NCI-H526 treated with DMSO at 0.1 percent for 48 hours (cell line): ENCODE measurements at places on chromosomes 6 and 20.

- no peak for DNase-seq
Measured at GRCh38 chr20:1712634-1713624, 55.4 kb upstream of the SIRPG start.

- DNase-seq, result no peak
Measured at GRCh38 chr6:53104916-53105315, 39.7 kb downstream of the FBXO9 start.

- DNase-seq, result no peak
Measured at GRCh38 chr20:47691625-47692024, 93.7 kb downstream of the SULF2 start.

GRCh38 chr20:19071446-19071725, 141.1 kb upstream of the SLC24A3 start:
- DNase-seq, result no peak

DNA sequence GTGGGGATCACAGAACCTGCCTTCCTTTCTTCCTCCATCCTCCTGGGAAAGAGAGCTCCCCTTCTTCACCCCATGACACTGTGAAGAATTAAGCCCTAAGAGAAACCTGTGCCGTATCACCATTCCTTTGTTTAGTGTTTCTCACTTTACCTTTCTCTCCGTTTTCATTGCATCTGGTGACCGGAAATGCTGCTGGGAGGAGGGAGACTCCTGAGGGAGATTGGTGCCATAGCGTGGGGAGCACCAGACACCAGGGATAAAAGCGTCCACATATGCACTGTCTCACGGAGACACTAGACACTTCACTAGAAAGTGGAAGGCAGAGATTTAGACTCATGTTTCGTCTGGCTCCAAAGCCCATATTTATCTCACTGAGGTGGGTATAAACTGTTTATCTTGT, 15.5 kb upstream of the ULBP3 start:
- no peak for DNase-seq

DNA sequence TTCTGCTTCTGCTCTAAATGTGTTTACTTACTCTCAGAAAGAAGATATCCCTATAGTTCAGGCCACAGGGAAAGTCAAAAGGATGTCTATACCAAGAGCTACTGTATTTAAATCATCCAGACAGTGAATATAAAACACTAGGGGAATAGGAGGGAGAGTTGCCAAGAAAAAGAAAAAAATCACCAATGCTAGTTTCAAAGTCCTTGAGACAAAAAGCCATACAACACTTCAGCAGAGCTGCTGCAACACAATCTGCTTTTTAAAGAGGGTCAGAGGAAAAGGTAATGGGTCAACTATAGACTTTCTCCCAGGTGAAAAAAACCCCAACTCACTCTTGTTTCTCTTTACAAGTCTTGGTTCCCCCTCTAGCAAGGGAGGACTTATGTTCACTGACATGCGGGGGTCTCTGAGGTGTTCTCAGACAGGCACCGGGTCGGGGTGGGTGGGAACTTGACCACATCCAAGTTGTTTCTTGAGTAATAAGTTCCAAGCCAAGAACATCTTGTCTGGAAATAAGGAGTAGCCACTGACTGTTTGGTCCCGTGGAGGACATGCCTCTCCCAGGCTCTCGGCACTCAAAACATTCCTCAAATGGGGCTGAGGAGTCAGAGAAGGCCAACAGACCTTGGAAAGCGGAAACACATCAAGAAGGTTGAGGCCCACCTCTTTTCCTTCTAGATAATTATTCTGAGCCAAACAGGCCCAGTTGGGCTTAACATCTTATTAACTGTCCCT, 47.7 kb downstream of the GJA10 start:
- DNase-seq, result no peak

- no peak for DNase-seq
Measured at GRCh38 chr20:48092596-48093280, 307.5 kb upstream of the SULF2 start.

GRCh38 chr6:35173427-35174087, 32.4 kb upstream of the TCP11 start:
- no peak for DNase-seq

- no peak for DNase-seq
Measured at GRCh38 chr6:23096876-23097275, 527.5 kb downstream of the HDGFL1 start.

GRCh38 chr6:10721850-10722569, 860 bp upstream of the TMEM14C start:
- no peak for DNase-seq

GRCh38 chr6:104162036-104162669, 697.6 kb downstream of the HACE1 start:
- DNase-seq, result no peak

DNA sequence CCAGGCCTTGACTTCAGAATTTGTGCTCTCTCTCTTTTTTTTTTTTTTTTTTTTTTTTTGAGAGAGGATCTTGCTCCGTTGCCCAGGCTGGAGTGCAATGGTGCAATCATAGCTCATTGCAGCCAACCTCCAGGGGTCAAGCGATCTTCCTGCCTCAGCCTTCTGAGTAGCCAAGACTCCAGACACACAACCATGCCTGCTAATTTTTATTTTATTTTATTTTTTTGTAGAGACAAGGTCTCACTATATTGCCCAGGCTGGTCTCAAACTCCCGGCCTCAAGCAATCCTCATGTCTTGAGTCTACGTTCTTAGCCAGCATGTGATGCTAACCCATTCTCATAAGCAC, 19.4 kb downstream of the TGM2 start:
- DNase-seq, result no peak

- no peak for DNase-seq
Measured at GRCh38 chr6:157182503-157183264, 140.6 kb downstream of the TMEM242 start.

DNA sequence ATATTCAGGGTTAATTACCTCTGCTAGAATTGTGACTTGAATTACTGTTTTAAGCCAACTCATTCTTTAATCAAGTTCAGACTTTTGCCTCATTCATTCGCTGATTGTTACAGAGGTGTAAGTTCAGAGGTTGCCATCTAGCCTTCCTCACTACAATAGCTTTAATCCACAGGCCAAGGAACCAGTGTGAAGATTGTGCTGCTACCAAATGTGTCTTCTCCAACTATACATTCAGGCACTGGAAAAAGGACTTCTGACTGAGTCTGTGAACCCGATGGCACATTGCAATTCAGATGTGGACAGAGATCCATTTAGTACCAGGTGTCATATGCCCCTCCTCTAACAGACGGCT, 111.2 kb upstream of the ADGRF1 start:
- DNase-seq, result no peak

DNA sequence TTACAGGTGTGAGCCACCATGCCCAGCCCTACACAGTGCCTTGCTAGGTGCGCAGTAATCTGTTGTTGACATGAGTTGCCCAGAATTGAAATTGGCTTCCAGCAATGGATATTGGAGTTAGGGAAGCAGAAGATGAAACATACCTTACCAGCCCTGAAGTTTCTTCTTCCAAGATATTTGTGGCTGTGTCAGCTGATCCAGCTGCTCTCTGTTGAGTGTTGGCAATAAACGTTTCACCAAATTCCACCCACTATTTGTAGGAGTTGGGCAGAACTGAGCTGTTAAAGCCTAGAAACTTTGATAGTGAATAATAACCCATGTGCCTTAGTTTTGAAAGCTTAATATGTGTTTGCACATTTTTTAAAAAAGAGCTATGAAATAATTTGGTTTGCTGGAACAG, 218.2 kb upstream of the SNX9 start:
- DNase-seq, result no peak

GRCh38 chr20:8461186-8461585, 329.1 kb downstream of the PLCB1 start:
- DNase-seq, result no peak

GRCh38 chr20:36439040-36439730, 102.1 kb upstream of the MYL9 start:
- DNase-seq, result peak; percentile 30

DNA sequence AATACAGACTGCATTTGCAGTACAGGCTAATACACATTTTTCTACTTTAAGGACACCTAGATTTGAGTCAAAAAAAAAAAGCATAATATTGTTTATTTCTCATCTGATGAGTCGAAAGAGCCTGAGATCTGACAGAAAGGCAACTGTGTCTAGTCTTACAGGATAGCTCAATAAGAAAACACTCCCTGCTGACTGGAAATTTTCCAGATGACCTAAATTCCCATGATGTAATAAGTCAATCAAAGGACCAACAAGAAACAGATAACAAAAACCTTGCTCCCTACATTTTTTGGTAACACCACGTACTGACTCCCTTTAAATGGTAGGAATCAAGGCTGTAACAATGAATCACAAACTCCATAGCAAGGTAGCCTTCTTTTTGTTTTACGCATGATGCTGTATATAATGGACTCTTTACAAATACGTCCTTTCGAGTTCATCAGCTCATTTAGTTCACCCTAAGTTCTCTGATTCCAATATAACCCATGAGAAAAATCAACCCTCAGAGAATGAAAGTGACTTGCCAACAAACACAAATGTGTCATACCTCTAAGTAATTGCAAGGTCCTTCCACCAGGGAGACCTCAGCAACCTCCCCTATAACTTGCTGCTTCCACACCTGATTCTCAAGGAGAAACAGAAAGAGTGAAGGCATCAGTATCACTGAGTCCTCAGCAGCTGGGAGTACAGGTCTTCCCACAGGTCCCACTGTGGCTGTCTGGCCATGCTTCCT, 12.1 kb downstream of the TBX18 start:
- no peak for DNase-seq

- no peak for DNase-seq
Measured at GRCh38 chr6:70538376-70538775, 28.4 kb upstream of the SDHAF4 start.

DNA sequence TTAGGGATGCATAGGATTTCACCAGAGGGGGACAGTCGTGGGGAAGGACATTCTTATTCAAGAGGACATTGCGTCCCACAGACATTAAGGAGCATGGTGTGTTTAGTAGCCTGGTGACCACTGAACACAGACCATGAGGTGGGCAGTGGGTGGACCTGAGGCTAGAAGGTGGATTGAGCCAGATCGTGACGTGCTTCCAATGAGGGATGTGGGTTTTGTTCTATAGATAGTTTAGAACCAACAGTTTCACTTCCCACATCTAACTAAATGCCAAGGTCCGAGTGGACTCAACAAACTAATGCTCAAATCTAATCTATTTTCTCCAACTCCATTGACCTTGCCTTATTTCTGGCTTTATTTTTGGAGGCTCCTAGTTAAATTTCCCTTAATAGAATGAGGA, 58.5 kb downstream of the OGFRL1 start:
- no peak for DNase-seq

DNA sequence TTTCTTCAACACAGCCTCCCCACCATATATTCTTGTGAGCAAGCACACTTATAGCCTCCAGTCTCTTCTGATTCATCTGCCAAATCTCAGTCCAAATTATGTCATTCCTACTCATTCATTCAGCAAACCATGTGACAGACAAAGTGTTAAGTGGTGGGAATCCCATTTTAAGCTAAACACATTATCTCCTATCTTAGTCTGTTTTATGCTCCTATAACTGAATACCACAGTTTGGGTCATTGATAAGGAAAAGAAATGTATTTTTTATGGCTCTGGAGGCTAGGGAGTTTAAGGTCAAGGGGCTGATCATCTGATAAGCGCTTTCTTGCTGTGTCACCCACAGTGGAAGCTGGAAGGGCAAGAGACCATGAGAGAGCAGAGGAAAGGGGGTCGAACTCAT, 23.9 kb upstream of the SMIM13 start:
- DNase-seq, result no peak

GRCh38 chr6:63808576-63808975, 173.0 kb downstream of the PHF3 start:
- DNase-seq, result no peak

GRCh38 chr6:142551274-142551811, 249.5 kb downstream of the ADGRG6 start:
- no peak for DNase-seq

GRCh38 chr6:77620278-77620882, 32.5 kb upstream of the MEI4 start:
- peak; percentile 68 for DNase-seq

- DNase-seq, result no peak
Measured at GRCh38 chr6:37140145-37140544, 29.8 kb upstream of the PIM1 start.

DNA sequence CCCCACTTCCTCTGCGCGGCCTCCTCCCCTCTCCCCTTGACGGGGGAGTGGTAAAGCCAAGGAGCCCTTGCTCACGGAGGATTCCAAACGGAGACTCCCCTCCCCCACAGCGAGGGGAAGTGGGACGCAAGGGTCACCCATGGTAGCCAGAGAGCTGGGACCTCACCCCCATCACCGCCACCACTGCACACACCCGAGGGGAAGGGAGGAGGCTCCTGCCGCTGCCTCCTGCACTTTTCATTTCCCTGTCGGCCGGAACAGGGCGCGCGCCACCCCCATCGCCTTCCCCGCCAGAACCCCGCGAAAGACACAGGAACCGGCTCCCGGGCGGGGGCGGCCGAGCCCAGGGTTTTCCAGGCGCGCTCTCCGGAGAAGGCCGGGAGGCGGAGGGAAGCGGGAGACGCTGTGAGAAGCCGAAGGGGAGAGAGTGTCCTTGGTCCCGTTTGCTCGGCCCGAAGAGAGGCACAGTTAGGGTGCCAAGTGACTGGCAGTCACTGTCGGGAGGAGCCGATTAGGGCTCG, 789 bp downstream of the CCND3 start:
- DNase-seq, result peak; percentile 12

DNA sequence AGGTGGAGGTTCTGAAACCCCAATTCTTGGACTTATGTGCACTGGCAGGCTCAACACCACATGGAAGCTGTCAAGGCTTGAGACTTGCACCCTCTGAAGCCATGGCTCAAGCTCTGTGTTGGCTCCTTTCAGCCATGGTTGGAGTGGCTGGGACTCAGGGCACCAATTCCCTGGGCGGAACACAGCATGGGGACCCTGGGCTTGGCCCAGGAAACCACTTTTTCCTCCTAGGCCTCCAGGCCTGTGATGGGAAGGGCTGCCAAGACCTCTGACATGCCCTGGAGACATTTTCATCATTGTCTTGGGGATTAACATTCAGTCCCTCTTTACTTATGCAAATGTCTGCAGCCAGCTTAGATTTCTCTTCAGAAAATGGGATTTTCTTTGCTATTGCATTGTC, 26.2 kb upstream of the CLDN20 start:
- DNase-seq, result no peak

DNA sequence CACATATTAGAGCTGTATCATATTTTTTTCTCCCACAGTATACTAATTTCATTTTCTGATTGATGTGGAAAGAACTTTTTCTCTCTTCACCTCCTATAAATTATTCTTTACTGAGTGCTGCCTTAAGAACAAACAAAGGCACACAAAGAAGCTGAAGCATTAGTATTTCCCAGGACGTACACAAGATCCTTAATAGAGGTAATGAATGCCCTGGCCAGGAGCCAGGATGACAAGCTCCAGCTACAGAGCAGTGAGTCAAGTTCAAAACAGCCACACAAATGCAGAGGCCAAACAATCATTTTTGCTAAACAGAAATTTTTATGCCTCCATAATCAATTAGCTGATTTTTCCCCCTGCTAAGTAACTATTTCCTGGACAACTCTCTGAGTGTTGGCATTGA, 639.6 kb downstream of the EPHA7 start:
- DNase-seq, result no peak

- no peak for DNase-seq
Measured at GRCh38 chr20:39563349-39563748, 601.2 kb downstream of the DHX35 start.

- no peak for DNase-seq
Measured at GRCh38 chr6:29079203-29079602, 7.9 kb downstream of the OR2B3 start.

GRCh38 chr6:35025232-35026188, 115.6 kb downstream of the TCP11 start:
- no peak for DNase-seq
